OCI-M1 (cell line): ENCODE measurements at places on chromosomes 2 and 18.

DNA sequence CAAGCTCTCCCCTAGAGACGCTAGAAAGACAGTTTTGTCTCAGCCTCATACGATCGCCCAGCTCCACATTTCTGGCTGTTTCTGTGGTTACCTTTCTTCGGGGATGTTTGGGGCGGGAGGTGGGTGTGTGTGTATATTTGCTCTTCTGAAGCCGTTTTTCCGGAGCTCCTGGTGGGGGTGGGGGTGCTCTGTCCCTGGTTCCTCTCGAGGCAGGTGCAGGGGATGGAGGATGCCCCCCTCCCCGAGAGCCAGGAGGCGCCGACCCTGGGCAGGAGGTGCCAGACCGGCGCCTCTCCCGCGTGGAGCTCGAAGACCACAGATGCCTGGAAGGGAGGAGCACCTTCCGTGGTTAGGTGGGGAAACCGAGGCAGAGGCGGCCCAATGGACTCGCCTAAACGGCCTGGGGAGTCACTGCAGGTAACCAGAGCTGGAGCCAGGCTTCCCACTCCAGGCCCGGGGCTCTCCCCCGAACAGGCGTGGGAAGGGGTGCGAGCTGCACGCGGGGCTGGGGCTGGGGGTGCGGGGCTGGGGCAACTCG lies 694 bp upstream of the HPCAL1 start:
- DNase-seq, result no peak

DNA sequence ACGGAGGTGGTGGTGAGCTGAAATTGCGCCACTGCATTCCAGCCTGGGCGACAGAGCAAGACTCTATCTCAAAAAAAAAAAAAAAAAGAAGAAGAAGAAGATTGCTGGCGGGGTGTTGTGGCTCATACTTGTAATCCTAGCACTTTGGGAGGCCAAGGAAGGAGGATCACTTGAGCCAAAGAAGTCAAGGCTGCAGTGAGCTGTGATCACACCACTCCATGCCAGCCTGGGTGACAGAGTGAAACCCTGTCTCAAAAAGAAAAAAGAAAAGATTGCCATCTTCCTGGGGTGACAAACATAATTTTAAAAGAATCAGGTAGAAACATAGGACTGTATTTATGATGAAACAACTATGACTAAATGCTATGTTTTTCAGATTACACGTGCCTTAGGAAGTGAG lies 55.1 kb upstream of the EML4 start:
- DNase-seq, result no peak

DNA sequence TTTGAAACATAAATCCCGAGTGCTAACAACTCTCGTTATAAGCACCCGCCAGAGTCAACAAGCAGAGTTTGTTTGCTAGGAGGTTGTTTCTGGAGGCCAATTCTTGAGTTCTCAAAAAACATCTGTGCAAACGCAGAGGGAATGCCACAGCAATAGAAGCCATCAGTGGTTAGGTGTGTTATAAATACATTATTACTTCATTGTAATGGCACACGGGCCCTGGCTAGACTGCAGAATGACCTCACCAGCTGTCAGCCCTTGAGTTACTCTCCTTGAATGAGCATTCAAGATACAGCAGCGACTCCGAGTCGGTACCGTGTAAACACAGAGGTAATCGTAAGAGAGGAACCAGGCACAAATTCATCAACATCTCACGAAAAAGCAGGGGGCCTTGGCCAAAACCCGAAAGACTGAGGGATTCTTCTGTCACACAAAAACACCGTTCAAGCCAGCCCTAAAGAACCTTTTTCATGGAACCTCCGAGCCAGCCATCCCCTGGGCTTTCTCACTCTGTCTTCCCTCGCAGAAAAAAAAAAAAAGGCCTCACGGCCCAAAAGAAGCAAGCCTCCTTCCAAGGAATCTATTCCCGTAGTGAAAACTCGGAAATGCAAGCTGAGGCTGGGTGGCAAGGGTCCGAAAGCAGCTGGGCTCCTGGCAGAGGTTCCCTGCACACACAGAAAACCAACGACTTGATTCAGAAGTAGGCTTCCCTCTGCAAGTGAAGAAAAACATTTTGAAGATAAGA lies 133.7 kb upstream of the MEIS1 start:
- no peak for DNase-seq

- DNase-seq, result no peak
Measured at GRCh38 chr2:164141271-164141670, 405.5 kb upstream of the FIGN start.

DNA sequence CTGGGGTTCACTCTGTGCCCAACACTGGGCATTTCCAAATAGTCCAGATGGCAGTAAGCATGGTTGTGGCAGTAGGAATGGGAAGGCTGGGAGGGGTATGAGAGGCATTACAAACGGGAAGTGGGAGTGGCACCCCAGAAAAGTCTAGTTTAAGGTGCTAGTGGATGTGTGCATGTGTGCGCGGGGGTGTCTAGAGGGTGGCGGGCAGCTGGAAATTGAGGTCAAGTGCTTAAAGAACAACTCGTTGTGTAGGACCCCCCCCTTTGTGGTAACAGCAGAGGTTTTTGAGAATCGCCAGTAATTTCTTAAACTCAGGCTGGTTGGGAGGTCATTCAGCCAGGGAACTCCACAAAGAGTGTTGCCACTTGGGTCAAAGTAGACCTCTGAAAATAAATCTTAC lies 69.9 kb downstream of the RHBDD1 start:
- DNase-seq, result no peak

GRCh38 chr2:235582081-235582686 lies 88.3 kb downstream of the AGAP1 start:
- no peak for DNase-seq

- DNase-seq, result no peak
Measured at GRCh38 chr2:224259831-224260230, 142.1 kb downstream of the FAM124B start.

- no peak for DNase-seq
Measured at GRCh38 chr2:180747728-180748127, 232.7 kb upstream of the UBE2E3 start.

DNA sequence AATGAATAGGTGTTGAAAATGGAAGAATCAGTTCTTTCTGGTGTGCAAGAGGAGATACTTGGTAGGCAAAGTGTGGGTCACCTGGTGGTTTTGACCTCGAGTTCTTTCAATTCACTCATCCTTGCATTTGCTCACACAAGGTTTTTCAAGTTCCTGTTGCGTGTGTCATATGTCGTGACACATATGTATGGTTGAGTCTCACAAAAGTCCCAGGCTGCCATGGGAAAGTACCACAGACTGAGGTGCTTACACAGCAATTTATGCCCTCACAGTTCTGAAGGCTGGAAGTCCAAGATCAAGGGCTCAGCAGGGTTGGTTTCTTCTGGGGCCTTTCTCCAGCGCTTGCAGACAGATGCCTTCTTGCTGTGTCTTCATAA lies 64.4 kb downstream of the NCK2 start:
- DNase-seq, result no peak

DNA sequence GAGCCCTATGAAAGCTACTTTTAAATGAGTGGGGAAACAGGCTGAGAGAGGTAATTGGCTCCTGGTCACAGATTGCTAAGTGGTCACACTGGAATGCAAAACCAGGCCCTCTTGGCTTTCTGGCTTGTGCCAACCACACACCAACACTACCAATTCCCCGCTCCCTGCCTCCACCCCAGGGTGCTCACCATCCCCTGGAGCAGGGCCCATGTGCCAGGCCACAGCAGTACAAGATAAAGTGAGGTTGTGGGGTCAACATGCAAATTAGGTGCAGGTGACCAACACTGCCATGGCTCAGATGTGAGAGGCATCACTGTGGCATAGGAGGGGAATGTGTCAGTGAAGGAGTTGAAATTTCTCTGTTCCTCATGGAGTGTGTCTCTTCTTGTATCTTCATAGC lies 312.5 kb downstream of the MYCN start:
- DNase-seq, result no peak

- no peak for DNase-seq
Measured at GRCh38 chr2:37625796-37626571, 45.5 kb downstream of the CDC42EP3 start.

DNA sequence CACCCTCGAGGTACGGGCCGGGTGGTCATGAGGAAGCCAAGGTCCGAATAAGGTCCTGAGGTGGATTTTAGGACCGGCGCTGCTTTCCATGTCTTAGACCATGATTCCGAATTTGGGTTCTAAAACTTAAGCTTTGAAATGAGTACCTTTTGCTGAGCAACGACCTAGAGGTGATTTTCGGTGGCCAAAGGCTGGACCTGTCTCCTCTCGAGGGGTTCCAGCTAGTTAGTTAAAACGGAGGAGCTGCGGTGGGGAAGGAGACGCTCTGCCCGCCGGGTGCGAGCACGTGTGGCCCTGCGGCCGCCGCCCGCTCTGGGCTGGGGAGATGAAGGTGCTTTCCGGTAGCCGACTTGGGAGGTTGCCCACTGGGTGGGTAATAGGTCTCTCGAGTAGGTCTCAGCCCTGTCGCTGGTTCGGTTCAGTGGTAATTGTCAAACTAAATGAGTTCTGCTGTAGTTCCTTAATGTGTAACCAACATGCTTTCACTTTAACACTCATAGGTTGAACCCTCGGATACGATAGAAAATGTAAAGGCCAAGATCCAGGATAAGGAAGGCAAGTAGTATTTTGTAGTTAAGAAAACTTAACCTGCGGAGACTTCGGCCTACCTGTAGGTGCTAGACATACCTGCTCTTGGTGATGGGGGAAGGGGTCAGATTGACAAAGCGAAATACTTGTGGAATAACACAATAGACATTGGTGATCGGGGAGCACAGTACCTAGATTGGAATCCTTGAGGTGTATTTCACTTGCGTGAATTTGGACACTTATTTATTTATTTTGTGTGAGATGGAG lies 572 bp downstream of the RPS27A start:
- peak; percentile 56 for DNase-seq

- no peak for DNase-seq
Measured at GRCh38 chr2:134250840-134251461, 2.9 kb upstream of the MGAT5 start.

- DNase-seq, result no peak
Measured at GRCh38 chr2:104476563-104476988, 377.3 kb upstream of the POU3F3 start.

DNA sequence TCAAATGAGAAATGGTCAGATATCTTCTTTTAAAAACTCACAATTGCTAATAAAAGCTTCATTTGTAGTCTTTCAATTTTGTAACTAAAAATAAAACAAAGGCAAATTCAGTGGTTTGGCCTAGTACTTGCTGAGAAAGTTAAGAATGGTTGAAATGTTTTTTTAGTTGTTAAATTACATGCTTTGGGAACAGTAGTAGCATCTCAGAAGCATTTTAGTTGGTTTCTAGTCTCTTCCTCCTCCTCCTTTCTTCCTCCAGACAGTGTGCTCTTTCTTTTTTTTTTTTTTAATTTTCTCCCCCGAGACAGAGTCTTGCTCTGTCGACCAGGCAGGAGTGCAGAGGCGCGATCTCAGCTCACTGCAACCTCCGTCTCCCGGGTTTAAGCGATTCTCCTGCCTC lies 9.8 kb downstream of the TRAK2 start:
- no peak for DNase-seq

DNA sequence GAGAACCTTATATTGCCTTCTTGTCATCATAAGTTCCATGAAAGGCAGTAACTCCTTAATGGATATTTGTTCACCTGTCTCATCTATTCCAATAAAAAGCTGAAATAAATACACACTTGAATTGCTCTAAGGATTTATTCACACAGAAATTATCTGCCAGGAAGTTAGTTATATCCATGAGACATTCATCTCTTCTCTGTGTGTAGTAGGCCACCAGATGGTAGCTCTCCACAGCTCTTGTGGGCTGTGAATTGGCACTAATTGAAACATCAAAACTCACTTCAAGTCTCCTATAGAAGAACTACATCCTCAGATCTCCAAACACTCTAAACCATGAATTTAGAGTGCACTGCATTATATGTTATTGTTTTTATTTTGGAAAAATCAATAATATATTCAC lies 189.6 kb downstream of the DSC3 start:
- DNase-seq, result no peak

DNA sequence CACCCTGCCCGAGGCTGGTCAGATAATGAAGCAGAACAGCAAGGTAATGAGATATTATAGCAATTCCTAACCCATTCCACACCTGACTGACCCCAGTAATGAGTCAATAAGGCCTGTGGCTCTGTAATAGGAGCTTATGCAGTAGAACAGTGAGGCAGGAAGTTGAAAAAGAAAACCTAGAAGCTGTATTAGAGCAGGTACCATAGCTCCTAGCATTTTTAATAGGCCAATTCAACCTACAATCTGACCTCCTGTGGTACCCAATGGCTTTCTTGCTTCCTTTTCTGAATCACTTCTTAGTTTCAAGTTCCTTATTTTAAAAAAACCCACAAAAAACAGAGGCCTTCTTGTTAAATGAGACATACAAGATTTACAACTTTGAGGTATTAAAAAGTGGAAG lies 43.6 kb upstream of the MAP2 start:
- peak; percentile 36 for DNase-seq

DNA sequence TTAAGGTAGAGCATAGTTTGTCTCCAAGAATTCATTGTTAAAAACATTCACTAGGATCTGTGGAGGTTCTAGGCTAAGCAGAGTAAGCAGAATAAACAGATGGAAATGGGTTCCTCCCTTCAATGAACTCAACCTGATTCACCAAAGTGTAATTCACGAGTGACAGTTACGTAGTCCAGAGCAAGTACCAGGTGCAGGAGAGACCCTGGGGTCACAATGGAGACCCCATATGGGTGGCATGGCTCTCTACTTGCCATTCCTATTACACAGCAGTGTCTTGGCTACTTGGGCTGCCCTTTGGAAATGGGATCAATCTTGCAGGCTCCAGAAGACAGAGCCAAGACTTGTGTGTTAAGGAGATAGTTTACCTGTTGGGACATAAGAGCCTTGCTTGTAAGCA lies 7.1 kb downstream of the MYCN start:
- no peak for DNase-seq

- DNase-seq, result peak; percentile 54
Measured at GRCh38 chr18:10792181-10792580, 266.4 kb downstream of the NAPG start.

GRCh38 chr2:47023332-47023731 lies 107.7 kb upstream of the MCFD2 start:
- DNase-seq, result no peak

DNA sequence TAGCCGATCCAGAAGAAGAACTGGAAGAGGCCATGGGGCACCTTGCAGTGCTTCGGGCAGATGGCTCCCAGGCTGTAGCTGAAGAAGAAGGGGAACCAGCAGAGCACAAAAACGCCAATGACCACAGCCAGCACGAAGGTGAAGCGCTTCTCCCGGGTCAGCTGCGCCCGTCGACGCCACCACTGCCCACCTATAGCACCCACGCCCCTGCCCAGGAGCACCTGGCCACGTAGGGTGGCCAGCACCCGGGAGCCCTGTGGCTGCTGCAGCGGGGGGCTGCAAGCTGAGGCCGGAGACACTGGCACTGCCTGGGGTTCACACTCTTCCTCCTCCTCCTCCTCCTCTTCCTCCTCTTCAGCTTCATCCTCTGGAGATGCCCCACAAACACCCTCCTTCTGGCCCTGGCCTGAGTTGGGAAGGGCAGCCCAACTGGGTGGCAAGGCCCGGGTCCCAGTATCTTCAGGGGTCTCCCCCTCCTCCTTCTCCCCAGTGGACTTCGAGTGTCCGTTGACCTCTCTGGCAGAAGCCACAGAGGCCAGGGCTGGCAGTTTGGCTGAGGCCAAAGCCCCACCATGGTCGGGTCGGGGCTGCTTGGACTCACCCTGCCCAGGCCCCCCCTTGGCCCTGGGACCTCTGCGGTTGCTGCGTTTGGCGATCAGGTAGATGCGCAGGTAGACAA lies 1.3 kb downstream of the ADRA2B start:
- no peak for DNase-seq
